ENCODE measurements at places on chromosomes 3 and 15.
A peak's percentile ranks its signal among the peaks of the same experiment; 100 is the strongest.

DNA sequence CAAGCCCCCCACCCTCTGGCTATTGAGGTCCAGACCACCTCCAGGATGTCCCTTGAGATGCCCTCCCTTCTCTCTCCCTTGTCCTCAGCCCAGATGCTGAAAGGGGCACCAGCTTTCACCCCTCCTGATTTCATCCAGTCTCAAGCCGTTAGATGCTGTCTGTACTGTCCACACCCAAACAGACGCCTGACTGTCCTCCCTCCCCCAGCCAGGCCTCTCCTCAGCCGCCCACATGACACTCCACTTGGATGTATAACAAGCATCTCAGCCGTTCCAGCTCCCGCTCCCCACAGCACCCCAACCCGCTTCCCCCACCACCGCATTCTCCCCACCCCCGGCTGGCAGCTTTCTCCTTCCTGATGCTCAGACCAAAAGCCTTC is 25.0 kb upstream of the CYP11A1 start:
- DNase-seq = no peak

- no peak for DNase-seq
Measured at GRCh38 chr15:40826423-40827075, 2.0 kb downstream of the PPP1R14D start.

DNA sequence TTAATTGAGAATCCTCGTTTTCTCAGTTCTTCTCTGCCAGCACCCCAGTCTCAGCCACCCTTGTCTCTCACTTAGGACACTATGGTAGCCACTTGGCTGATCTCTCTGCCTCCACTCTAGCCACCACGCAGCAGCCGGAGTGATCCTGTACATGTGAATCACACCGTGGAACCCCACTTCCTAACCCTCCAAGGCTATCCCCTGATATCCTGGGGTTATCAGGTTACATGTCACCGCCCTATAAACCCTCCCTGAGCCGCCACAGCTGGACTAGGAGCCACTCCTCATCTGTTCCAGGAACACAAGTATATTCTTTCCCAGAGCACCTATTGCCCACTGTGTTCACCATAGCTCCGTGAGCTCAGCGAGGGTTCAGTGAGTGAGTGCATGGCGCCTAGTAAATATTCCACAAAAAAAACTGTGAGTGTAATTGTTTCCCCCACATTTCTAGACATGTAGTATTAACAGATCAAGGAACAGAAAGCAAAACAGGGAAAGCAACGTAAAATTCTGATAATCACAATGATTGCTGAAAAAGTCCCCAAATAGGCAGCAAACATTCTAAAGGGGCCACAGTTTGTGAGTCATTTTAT is 661 bp upstream of the PARP14 start:
- DNase-seq = no peak

DNA sequence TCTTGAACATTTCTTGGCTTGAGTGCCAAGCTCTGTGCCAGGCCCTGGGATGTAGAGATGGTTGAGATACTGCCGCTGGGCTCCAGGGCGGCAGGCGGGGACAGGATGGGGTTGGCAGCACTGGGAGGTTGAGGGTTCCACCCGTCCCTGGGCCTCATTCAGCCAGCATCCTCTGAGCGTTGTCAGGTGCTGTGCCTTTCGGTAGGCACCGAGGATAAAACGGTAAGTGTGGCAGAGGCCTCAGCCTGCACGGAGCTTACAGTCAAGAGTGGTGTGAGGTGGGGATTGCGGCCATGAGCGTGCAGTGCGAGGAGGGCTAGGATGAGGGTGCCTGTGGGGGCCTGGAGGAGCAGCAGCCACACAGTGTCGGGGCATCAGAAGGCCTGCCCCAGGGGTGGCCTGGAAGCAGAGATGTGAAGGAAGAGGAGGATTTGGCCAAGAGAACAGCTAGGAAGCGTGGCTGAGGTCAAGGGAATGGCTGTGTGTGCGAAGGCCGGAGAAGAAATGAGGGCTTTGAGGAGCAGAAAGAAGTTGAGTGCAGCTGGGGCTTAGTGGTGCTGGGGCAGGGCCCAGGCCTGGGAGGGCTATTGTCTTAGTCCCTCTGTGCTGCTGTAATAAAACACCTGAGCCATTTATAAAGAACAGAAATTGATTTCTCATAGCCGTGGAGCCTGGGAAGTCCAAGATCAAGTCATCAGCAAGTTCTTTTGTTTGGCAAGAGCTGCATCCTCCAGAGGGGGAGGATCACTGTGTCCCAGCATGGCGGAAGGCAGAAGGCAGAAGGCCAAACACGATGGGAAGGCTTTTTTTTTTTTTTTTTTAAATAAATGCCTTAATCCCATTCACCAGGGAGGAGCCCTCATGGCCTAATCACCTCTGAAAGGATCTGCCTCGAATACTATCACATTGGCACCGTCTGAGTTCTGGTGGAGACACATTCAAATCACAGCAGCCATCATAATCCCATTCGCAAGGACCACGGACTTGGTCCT is 22.7 kb downstream of the CORO2B start:
- no peak for DNase-seq

DNA sequence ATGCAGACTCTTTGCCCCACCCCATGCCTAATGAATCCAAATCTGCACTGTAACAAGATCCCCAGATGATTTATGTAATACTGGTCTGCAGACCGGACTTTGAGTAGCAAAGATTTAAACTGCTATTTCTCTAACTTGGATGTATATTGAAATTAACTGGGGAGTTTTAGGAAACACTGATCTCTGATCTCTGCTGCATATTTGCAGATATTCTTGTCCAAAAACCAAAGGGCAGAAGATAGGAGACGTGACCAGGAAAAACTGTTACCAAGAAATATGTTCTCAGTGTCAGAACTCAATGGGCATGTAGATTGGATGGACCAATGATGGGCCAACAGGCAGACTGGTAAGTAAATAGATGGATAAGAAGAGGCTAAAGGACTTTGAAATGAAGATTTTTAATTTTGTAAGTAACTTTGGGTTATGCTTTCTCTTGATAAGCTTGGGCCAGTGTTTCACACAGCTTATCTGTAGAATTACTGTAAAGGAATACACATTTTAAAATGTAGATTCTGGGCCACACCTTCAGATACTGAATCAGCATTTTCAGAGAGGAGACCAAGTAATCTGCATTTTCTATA is 64.5 kb upstream of the TP63 start:
- no peak for DNase-seq

DNA sequence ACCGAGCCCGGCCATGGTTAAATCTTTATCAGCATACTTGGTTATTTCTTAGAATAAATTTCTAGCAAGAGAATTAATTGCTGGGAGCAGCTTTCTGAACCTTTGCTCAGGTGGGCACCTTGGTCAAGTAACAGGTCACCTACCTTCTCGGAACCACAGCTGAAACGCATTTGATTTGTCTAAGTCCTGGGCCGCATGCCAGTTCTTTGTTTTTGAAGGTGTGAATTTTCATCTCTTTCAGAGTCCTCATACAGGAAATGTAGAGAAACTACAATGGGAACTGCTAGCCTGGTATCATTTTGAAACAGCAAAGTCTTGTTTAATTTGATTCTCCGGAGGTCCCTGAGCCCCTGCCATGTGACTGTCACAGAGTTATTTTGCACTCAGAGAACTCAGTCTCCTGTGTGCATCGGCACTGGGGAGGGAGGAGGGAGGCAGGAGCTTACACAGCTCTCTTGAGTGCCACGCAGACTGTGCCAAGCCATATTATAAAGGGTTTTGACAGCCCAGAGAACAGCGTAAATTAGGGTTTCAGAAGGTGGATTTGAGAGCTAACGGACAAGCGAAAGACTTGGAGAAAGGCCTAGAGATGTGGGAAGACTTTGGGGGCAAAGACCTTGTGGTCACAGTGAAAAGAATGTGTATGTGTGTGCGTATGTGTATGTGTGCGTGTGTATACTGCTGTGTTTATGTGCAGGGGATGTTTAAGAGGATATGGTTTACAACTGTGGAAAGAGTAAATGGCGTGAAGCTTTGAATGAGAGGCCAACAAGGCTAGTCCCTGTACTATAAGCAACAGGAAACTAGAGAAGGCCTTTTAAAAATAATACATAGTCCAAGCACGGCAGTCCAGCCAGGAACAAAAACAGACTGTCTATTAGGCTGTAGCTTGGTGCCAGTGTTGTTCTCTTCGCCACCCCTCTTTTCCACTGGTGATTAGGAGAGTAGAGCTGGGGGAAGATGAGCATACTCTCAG is 61.8 kb upstream of the ATP13A3 start:
- DNase-seq = no peak

DNA sequence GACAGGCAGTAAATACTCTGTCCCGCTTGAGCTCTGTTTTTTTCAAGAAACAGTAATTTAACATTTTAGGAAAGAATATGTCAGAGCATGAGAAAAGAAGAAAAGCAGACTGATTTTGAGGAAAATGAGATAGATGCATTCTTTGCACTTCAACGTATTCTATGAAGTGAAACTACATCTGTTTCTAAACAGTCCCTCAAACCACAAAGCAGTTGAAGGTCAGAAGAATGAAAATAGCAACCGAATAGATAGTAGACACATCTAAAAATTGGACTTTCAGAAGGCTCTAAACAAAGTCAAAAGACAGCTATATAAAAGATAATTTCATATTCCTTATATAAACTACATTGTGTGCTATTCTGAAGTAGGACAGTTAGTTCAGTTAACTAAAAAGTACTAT is 172.6 kb upstream of the LRRC3B start:
- DNase-seq = no peak

- DNase-seq = no peak
Measured at GRCh38 chr3:50167069-50167840, 12.1 kb downstream of the SEMA3F start.

DNA sequence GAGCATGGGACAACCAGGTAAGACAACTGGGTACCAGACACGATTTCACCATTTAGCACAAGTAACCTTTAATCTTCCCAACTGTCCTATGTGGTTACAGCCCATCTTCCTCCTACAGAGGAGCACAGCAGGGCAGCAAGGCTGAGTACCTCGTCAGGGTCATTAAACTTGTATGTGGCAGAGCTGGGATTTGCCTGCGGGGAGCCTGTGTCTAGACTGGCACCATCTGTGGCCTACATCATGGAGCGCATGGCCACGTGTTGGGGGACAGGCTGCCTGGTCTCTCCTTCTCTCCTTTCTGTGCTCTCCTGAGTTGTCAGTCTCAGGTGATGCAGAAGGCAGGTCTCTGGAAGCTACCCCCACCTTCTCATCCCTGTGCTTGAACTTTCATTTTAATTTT is 32.2 kb downstream of the GOLGA6A start:
- no peak for DNase-seq

DNA sequence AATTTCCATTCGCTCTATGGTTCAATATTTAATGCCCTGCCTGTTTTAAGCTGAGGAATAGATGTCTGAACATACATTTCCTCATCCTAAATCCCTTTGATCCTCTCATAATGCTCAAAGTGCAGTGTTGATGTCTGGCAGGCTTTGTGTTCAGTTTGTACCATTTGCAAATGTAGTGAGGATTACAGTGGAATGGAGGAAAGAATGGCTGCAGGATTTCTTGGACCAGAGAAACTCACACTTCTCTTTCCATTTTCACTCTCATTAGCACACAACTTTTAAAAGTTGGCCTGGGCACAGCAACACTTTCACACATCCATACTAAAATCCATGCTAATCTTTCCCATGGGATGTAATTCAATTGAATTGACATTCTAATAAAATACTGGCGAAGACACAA is 28.6 kb upstream of the THRB start:
- DNase-seq = no peak

GRCh38 chr15:49620199-49620598 is 419 bp downstream of the FAM227B start:
- DNase-seq = peak; percentile 32

GRCh38 chr3:15983232-15983631 is 185.5 kb upstream of the ANKRD28 start:
- no peak for DNase-seq

GRCh38 chr3:53941184-53941583 is 49.5 kb upstream of the SELENOK start:
- DNase-seq = no peak

- no peak for DNase-seq
Measured at GRCh38 chr15:50911621-50912020, 3.1 kb downstream of the AP4E1 start.

GRCh38 chr15:58410353-58410752 is 21.4 kb upstream of the LIPC start:
- peak; percentile 37 for DNase-seq

- no peak for DNase-seq
Measured at GRCh38 chr3:127733781-127734180, 61.0 kb downstream of the ABTB1 start.

- no peak for DNase-seq
Measured at GRCh38 chr3:76941376-76941775, 98.5 kb upstream of the ROBO2 start.

- no peak for DNase-seq
Measured at GRCh38 chr3:128338536-128339330, 128.0 kb downstream of the DNAJB8 start.

DNA sequence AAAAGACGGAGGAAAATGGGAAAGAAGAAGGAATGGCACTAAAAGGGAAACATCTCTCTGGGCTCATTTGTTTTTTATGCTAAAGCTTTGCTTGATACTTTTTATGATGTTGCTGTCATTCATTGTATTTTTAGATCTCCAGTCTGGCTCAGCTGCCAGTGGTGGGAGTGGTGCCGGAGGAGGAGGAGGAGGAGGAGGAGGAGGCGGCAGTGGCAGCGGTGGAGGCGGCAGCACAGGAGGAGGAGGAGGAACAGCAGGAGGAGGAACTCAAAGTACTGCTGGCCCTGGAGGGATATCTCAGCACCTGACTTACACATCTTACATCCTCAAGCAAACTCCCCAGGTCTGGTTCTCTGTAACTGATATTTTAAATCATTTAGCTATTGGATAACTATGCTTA is 49.6 kb downstream of the MAP6D1 start:
- no peak for DNase-seq

DNA sequence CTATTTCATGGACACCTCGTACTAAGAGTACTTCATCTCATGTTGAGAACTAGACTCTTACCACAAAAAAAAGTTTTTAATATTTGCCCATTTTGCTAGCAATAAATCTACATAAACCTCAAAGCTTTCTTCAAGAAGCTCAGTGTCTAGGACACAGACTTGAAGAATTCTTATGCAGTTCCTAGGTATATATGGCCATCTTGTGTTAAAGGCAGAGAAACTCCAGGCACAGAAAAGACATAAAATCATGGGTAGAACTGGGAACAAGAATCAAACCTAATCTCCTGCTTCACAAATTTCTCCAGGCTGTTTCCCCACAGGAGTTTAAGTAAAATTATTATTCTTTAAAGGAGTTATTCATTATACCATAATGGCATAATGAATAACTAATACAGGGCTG is 4.4 kb downstream of the MBD4 start:
- DNase-seq = no peak

- DNase-seq = no peak
Measured at GRCh38 chr3:51933471-51934138, 8.1 kb downstream of the RRP9 start.

DNA sequence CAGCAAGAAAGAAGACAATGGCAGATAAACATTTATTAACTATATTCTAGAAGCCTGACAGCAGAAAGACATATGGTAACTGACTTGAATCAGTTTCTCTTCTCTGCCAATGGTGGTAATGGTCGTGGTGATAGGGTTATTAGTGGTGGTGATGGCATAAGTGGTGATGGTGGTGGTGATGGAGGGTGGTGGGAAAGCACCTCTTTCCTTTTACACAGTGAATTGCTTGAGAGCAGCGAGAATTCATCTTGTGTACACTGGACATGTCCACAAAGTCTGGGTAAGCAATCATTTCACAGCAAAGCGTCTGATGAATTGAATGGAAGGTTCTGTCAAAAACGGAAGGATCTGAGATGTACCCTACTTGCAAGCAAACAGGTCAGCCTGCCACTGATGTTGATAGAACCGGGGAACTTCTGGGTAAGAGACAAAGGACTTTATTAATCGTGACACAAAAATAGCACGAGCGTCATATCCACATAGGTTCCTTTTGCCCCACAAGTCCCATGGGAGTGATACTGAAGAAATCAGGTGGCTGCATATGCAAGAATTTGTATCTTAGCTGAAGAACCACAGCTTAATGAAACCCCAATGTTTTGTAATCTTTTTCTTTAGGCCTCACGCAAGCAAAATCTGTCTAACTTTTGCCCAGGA is 23.5 kb upstream of the TBC1D5 start:
- no peak for DNase-seq

All from CD4-positive, alpha-beta T cell treated with Interleukin-12 subunit alpha and Interleukin-12 subunit beta, for 1 hour (primary cell).